Upper lobe of left lung (tissue), 6 donors: ENCODE measurements at places on chromosomes 7 and 10.

- no peak for DNase-seq
Observed at GRCh38 chr7:43303740-43304241, 191.3 kb downstream of the HECW1 start.

- DNase-seq, result no peak
Observed at GRCh38 chr7:74214816-74215630, 5.2 kb downstream of the LAT2 start.

GRCh38 chr10:46305079-46305818 lies 18.5 kb downstream of the ANTXRL start:
- DNase-seq, result no peak

DNA sequence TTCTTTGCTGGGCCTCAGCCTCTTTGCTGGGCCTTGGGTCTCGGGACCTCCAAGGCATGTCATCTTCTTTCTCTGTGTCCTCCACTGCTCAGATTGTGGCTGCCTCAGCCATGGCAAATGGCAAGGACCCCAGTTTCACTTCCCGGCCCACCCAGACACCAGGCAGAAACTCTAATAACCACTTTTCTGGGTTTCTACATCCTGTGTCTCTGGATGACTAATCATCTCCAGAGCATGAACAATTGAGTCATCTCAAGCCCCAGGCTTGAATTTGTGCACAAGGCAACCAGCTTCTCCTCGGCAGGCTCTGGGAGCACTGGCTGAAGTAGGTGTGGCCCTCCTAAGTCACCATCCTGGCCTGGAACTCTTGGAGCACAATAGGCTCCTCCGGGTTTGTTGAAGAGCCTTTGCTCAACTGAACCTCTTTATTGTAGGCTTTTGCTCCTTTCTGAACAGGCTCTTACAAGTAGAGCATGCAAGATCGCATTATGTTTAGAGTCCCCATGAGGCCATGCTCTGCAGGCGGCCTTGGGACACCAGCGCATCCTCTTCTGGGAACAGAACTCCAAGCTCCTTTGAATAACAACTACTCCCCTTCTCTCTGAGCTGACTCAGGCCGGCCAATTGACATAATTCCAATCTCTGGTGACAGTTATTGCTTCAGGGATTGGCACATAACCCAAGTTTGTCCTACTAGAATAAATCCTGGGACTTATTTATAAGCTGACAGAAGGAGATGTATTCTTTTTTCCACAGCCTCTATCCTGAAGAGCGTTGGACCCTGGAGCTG lies 218.1 kb downstream of the WDR11 start:
- DNase-seq, result no peak

GRCh38 chr7:94100723-94101345 lies 96.7 kb upstream of the BET1 start:
- peak; percentile 73 for DNase-seq

- no peak for DNase-seq
Observed at GRCh38 chr7:54825368-54825767, 66.4 kb upstream of the SEC61G start.
